Activated CD4-positive, alpha-beta T cell treated with anti-CD3 and anti-CD28 coated beads, Interleukin-2, amount 50 U/mL, for 24 hours (primary cell): ENCODE measurements at places on chromosomes 16 and 17.

DNA sequence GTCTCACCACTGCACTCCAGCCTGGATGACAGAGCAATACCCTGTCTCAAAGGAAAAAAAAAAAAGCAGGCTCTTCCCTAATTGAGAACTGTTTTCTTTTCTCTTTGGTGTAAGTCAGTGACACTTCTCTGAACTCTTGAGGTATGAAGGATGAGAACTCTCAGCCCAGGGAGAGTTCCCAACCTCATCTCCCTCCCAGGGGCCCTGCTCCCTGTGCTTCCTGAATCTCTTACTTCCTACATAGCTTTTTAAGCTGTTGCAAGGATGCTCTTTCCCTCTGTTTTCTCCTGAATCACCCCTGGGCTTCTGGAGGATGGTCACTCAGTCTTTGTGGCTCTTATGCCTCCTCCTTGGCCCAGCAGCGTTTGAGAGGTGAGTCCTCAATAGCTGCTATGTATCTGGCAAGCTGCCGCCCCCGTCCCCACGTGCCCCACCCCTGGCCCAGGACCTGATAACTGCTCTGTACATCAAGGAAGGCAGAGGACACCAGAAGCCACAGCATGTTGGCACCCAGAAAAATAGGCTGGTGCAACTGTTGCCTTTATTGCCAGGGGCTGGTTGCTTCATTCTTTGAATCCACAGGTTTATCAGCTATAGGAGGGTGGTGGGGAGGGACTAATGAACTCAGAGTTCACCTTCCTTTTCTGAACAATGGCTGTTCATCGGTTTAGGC, 24.0 kb downstream of the IGF2BP1 start:
- DNase-seq, result no peak

GRCh38 chr17:30475206-30475605, 2.0 kb upstream of the GOSR1 start:
- DNase-seq, result no peak

GRCh38 chr17:42928714-42929496, 28.3 kb downstream of the G6PC1 start:
- DNase-seq, result peak; percentile 12

DNA sequence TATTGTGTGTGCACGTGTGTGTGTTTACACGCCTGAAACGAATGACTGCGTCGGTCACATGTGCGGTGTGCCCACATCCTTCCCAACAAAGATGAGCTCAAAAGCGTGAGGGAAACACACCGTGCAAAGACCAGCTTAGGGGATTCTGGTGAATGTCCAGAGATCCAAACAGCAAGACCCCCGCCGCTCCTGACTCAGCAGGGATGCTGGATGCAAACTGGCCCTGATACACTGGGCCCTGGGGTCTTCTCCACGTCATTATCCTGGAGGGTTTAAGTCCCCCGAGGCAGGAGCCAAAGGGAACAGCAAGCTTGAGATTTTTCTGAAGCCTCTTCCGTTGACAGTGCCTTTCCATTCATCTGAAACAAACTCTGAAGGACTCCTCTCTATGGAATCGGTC, 59.2 kb downstream of the TBC1D16 start:
- DNase-seq, result no peak

DNA sequence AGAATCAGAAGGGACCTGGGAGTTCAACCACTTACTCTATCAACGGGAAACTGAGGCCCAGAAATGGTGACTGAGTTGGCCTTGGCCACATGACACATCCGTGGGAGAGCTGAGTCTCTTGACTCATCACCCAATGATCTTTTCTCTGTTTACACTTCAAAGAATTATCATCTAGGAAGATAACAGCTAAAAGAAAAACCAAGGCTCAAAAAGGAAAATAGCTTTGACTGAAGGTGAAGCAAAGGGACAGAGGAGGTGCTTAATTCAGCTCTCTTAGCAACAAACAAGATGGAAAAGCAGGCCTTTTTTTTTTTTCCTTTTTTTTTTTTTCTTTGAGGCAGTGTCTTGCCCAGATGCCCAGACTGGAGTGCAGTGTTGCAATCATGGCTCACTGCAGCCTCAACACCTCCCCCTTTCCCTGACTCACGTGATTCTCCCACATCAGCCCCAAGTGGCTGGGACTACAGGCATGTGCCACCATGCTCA, 16.7 kb downstream of the ERCC4 start:
- no peak for DNase-seq

- no peak for DNase-seq
Observed at GRCh38 chr16:66619534-66620428, 15.3 kb downstream of the CMTM3 start.

GRCh38 chr17:6476810-6477179, 32.5 kb downstream of the PIMREG start:
- DNase-seq, result no peak

DNA sequence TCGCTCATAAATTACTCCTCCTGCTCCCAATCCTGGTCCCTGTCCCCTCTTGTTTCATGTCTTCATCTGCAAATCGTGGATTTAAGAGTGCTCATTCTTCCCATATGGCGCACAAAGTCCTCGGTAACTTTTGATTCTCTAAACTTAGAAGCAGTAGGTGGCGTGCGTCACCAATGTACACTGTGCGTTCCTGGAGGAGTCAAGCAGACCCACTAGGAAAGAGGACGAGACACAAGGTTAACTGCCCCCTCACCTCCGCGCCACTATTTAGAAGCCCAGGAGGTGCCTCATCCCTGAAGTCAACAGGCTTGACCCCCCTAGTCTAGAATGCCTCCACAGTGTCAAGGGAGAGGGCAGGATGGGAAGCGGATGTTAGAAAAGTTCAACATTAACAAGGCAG, 2.9 kb downstream of the SLC13A5 start:
- DNase-seq, result no peak

DNA sequence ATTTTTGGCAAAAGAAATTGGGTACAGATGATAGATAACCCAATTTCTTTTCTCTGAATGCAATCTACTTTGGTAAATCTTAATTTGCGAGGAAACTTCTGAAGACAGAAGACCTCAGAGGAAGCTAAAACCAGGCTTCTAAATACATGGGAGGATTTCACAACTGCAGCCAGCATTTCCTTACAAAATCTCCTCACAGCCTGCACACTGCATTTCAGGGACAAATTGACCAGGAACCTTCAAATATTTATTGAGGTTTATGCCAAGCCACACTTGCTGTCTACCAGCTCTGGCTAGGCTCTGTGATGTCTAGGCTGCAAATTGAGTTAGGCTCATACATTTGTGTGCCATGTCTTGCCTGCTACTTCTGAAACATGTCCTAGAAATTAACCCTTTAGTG, 167.3 kb upstream of the CDH5 start:
- no peak for DNase-seq

DNA sequence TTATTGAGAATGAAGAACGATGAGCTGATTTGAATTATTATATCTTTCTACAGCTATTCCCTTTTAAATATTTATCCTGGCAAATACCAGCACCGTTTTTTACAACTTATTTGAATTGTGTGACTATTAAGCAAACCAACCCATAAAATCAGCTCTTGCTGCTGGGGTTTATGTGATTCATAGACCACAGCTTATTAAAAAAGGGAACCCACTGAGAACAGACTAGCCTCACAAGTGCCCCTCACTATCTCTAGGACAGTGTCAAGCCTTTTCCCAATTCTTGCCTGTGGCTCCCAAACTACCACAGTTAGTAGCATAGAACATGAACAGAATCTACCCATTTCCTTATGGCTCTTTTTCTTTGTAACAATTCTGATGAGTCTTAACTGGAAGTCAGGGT, 6.1 kb upstream of the LIG3 start:
- no peak for DNase-seq

- DNase-seq, result no peak
Observed at GRCh38 chr16:48617104-48617705, 7.2 kb upstream of the N4BP1 start.

GRCh38 chr16:68355447-68356248, 44.8 kb downstream of the PRMT7 start:
- DNase-seq, result no peak

- DNase-seq, result no peak
Observed at GRCh38 chr17:41539071-41539492, 11.0 kb upstream of the KRT19 start.

DNA sequence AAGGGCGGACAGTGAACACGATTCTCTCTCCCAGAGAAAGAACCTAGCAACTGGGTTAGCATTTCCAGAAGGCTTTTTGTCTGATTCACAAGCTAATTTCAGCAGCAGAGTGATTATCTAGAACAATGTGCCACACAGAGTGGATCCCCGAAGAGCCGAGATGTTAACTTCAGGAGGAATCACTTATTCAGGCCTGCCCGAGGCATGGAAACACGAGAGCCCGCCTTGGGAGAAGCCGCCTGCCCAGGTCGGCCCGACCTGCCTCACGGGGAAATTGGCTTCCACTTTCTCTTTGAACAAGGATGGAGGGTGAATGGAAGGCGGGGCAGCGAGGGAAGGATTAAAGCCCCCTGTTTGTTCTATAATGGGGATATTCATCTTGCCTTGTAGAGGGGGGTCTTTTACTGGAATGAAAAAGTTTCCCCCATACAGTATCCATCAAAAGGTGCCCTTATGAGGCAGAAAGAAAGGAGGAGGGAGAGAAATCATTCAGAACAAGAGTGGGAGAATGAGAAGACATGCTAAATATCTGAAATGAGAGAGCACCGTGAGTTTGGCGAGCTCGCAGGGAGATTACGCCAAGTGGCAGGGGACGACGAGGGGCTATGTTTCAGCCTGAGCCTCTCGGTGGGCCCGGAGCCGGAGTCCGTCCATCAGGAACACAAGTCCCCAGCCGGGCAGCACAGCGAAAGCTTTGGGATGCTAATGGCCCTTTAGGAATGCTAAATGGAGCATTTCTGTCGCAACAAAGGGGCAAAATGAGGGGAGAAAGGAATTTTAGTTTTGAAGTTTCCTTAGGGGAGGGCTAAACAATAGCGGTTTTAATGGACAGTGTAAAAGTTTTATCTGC, 33.0 kb downstream of the NTN1 start:
- no peak for DNase-seq

- no peak for DNase-seq
Observed at GRCh38 chr17:7548585-7549400, at the start of gene TNFSF12. TNFSF12 (plus strand) TSS chr17:7549058; CDS start chr17:7549154, 96 bp downstream.

- DNase-seq, result no peak
Observed at GRCh38 chr17:60743799-60744198, 66.1 kb downstream of the BCAS3 start.

- no peak for DNase-seq
Observed at GRCh38 chr17:67082107-67082506, 37.8 kb downstream of the CACNG1 start.

GRCh38 chr17:494601-495265, 142.1 kb upstream of the RPH3AL start:
- no peak for DNase-seq

GRCh38 chr16:56191156-56191815, at the start of gene GNAO1:
GNAO1 (plus strand) TSS chr16:56191489; CDS start chr16:56192236, 747 bp downstream.
- DNase-seq, result no peak

- DNase-seq, result peak; percentile 75
Observed at GRCh38 chr17:49567871-49568694, 7.6 kb upstream of the NXPH3 start.

- DNase-seq, result no peak
Observed at GRCh38 chr17:57971572-57971971, 16.4 kb upstream of the CUEDC1 start.

- no peak for DNase-seq
Observed at GRCh38 chr17:68195667-68196393, 52.0 kb upstream of the AMZ2 start.

DNA sequence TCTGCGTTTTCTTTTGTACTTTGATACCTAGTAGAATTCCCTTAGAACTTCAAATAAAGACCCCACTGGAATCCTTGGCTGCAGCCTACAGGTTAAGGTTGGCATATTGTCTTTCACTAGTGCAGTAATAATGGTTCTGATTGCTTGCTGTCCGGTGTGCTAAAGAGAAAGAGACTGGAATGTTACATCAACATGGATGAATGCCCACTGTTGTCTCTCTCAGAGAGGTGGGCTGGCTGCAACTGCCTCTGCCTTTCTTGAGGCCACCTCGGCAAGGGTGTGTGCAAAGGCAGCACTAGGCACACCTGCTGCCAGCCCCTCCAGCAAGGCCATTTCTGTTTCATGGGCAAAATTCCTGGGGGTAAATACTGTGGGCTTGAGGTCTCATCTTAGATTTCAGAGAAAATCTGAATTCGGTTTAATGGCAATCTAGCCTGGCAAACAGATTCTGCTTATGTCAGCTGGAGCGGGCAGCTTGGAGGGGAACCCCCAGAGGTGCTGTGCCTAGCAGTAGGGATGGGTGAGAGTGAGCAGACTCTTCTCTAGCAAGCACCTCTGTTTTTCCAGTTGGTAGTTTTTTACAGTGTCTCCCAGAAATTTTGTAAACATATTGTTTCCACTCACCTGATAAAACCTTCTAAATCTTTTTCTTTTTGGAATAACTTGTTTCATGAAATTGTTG, 54.0 kb downstream of the MRTFB start:
- DNase-seq, result no peak

DNA sequence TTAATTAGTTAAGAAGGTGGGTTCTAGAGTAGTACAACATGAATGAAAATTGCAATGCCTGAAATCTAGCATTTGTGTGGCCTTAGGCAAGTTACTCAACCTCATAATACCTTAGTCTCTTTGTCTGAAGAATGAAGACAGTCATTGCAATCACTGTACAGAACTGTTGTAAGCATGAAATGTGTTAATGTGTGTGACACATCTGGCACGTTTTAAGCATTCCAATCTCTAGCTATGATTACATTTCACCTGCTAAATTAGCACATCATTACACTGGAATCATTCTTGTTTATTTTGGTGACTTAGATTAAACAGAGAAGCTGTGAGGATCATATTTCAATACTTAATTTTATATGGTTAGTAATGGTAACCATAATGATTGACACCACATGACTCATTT, 629.7 kb upstream of the KIF2B start:
- no peak for DNase-seq

DNA sequence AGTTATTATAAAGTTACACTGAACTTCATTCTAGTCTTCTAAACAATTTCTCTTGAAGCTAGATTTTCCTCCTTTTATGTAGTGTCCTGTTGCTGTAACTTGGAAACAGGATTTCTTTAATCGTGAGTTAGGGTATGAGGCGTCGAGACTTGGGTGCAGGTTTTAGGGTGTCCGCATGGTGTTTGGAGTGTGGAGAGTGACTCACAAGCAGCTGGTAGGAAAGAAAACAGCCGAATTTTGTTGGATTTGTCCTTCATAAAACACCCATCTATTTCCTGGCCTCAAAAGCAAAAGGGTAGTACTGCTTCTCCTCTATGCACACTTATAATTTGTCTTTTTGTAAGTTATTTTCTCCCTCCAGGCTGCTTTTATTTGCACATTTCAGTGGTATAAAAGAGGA, 1.6 kb downstream of the RPTOR start:
- no peak for DNase-seq

- DNase-seq, result peak; percentile 18
Observed at GRCh38 chr17:44655983-44656710, at the start of gene MEIOC. MEIOC (plus strand) TSS chr17:44656468; CDS start chr17:44656614, 146 bp downstream.

GRCh38 chr17:67506966-67507365, 129.9 kb downstream of the PITPNC1 start:
- DNase-seq, result no peak
